ENCODE measurements at places on chromosomes 5 and 9.

DNA sequence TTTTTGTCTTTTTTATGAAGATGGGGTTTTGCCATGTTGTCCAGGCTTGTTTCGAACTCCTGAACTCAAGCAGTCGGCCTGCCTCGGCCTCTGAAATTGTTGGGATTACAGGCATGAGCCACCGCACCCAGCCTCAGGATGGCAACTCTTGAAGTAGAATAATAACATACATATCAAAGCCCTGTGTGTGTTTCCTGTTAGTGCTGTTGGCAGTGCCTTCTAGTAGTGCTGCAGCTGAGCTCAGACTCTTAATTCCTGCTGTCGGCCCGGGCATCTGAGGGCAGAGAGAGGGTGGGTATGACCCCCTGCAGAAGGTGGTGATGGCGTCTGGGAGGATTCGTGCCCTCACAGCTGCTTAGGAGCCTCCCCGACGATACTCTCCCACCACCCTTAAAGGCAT is 227.2 kb downstream of the PDZD2 start:
- DNase-seq: no peak

DNA sequence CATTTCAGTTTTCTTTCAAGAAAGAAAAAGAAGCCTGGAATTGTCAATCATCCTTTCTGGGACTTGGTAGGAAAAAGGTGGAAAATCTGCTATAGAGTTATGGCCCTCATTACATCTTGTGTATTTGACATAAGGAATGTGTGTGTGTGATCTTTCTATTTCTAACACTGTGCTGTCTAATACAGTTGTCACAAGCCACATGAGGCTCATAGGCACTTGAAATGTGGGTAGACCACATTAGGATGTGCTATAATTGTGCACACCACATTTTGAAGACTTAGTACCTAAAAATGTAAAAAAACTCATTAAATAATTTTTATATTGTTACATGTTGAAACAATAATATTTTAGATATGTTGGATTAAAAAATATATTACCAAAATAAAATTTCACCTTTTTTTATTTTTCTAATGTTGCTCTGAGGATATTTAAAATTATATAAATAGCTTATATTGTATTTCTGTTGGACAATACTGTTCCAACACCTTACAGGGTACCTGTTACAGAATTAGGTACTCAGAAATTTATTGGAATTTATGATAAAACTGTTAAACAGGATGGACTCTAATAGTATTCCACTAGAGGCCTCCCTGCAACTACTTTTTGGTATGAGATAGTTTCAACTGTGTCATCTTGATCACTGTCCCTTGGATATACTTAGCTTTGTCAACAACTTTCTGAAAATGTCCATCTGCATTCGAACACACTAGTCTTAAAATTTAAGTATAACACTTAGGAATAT is 18.4 kb downstream of the MSANTD3 start:
- no peak for DNase-seq

DNA sequence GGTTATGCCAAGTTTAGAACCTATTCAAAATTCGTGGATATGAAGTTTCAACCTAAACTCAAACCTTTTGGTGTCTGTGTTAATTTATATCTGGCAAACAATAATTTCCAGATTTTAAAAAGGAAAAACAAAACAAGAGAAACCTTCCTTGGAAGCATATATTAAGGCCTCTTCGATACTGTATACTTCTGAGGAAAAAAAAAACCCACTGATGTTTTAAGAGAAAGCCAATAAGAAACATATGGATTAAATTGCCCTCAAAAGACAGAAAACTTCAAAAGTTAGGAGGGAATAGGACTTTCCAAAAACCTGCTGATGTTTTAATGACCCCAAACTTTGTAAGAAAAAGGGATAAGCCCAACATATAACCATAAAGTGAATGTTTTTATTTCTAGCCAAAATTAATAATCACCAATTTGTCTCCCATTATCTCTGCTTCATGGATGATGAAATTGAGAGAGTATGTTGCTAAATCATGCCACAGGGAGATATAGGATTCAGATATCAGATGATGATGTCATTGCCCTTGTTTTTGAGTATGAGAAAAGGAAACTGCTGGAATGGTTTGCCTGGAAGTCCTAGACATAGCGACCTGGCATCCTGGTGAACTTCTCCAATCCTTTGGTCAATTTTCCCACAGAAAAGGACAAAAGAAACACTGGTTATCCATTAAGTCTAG is 423.9 kb downstream of the DMRT2 start:
- no peak for DNase-seq

- DNase-seq: no peak
Observed at GRCh38 chr9:30943446-30944224, 1440.8 kb upstream of the ACO1 start.

GRCh38 chr9:129761901-129762369 is 9.1 kb upstream of the PTGES start:
- DNase-seq: peak; percentile 81

DNA sequence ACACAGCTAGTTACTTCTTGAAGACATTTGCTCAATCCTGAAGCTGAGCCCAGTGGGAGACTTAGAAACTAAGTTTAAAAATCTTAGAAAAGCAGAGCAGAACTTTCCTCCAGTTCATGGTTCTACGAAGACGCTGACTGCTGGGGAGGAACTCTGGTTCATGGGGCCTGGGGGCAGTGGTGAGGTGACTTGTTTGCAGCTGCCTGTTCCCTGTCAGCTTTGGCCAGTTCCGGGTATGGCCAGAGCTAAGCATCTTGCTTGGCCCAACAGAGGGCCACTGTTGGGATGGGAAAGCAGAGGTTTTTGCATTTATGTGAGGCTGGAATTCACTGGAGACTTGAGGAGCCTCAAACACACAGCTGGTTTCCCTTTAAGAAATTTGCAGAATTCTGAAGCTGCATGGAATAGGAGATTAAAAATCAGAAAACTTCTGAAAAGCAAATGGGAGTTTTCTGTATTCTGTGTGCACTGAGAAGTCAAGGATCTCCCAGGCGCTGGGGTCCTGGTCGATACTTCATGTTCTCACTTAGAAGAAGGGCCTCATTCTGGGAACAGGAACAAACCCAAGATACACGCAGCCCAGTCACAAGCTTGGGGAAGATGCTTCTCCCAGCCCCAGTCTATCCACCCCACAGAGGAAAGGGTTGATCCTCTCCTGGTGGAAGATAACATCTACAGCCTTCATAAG is 10.6 kb upstream of the HMHB1 start:
- DNase-seq: no peak

DNA sequence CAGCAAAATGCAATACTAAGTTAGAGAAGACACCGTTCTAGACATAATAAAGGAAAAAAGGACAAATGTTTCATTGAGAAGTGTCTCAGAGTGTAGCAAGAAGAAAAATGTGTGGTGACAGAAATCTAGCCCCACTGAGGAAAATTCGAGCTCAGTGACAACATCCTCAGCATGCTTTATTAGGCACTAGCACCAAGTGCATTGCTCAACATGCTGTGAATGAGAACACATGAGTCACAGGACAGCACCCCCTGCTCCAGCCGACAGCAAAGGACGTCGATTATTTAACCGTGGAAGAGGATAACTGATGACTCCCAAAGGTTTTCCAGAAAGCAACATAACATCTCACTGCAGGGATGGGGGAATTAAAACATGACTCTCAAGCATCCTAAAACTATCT is 182.7 kb downstream of the GNAQ start:
- peak; percentile 88 for DNase-seq

- DNase-seq: no peak
Observed at GRCh38 chr5:63022403-63022802, 443.8 kb downstream of the LRRC70 start.

DNA sequence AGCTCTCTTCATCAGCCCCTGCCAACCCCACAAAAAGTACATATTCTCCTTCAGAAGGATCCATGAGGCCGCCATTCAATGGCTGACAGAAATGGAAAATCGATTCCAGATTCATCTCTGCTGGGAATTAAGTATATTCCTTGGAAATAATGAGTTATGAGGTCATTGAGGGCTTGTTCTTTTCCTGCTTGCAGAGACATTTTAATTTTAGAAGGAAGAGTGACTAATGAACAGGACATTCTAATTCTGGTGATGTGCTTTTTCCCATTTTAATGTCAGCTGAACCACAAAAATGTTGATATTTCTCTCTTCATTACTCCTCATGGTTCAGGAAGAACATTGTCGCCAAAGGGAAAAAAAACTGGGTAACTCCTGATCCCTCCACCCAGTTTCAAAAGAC is 314.0 kb downstream of the PIK3R1 start:
- DNase-seq: peak; percentile 71

GRCh38 chr5:154273028-154273617 is 82.6 kb downstream of the GALNT10 start:
- peak; percentile 24 for DNase-seq

DNA sequence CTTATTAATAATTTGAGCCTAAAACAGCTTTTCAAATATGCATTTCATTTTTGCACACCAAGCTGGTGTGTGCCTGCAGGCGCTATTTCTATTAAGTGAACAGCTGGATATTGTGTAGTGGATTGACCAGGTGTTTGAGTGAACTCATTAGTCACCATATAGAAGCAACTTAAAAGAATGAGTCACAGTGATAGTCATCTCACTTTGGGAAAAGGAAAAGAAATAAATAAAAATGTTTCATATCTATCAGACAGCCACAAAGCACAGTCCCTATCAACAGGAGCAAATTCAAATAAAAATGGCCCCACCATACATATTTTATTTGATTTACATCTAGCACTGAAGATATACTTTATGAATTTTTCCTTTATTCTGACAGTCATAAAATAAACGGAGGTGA is 456.5 kb upstream of the CDH9 start:
- DNase-seq: peak; percentile 82

DNA sequence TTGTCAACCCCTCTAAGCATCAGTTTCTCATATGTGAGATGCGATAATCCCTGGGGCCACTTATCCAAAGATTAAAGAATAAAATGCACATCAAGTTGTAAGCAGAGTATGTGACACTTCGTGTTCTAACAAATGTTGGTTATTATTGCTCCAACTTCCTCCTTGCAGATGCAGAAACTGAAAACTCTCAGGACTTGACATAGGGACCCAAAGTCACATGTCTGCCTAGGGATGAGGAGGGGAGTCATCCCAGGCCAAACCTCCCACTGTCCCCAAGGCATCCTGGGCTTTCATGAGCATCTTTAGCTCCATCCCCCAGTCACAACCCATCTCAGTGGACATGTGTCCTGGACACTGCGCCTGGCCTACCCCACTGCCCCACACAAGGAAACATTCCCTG is 27.5 kb upstream of the SYK start:
- no peak for DNase-seq

DNA sequence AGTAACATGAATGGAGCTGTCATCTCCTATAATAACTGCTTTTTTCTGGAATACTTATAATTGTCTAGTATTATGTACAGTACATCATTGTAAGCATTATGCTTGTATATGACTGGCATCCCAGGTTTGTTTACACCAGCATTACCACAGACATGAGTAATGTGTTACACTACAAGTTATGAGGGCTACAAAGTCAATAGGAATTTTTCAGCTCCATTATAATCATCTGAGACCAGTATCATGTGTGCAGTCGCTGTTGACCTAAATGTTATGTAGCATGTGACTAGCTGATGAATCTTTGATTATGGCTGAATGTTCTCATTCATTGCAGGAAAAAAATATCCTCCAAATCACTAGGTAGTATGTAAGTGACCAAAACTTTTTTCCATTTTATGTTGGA is 2.2 kb downstream of the ZCCHC9 start:
- DNase-seq: peak; percentile 96

DNA sequence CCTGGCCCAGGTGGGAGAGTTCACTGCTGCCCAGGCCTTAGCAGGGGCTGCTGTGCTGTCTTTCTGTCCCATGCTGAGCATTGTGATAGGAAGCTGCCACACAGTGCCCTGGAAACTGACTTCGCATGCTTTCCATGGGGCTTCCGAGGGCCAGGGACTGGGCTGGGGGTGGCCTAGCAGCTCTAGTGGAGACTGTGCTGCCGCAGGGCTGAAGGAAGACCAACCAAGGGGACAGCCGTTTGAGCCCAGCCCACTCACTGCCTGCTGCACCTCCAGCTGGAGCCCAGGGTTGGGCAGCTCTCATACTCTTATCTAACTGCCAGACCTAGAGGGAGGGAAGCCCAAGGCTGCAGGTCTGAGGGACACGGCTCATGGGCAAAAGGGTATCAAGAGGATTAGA is 79.2 kb downstream of the RGS3 start:
- no peak for DNase-seq

GRCh38 chr5:2148312-2149194 is 265.8 kb upstream of the IRX4 start:
- DNase-seq: no peak

DNA sequence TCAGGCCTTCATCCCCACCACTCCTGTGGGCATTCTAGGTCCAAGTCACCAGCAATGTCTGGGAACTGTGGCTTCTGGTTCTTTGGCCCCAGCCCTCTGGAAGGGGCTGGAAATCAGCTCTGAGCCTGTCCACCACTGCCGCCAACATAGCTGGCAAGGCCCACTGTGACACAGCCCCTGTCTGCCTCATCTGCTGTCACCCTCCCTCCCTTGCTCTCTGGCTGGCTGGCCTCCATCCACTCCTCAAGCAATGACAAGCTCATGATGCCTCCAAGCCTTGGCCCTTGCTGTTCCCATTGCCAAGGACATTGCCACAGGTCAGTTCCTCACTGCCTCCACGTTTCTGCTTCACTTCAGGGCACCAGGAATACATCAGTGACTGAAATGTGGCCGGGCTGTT is 93.7 kb downstream of the LHX2 start:
- DNase-seq: no peak

DNA sequence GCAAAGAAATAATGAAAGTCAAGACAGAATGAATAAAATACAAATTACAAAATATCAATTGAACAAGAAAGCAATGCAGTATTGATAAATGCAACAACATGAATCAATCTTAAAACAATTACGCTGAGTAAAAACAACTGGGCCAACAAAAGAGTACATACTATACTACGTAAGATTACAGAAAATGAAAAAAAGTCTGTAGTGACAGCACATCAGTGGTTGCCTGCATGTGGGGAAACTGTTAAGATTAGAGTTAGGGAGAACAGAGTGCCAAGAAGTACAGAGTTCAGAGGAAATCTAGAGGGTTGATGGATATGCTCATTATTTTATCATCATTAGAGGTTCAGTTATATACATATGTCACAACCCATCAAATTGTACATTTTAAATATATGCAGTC is 706.6 kb upstream of the ACO1 start:
- no peak for DNase-seq

GRCh38 chr9:125227761-125228160 is 13.4 kb downstream of the HSPA5 start:
- no peak for DNase-seq

- peak; percentile 64 for DNase-seq
Observed at GRCh38 chr9:35660966-35661415, 2.9 kb downstream of the CCDC107 start.

- no peak for DNase-seq
Observed at GRCh38 chr5:134979416-134979815, 11.7 kb downstream of the CATSPER3 start.

Measured in HCEC 1CT (cell line).